ENCODE measurements at places on chromosomes 13 and 19.

DNA sequence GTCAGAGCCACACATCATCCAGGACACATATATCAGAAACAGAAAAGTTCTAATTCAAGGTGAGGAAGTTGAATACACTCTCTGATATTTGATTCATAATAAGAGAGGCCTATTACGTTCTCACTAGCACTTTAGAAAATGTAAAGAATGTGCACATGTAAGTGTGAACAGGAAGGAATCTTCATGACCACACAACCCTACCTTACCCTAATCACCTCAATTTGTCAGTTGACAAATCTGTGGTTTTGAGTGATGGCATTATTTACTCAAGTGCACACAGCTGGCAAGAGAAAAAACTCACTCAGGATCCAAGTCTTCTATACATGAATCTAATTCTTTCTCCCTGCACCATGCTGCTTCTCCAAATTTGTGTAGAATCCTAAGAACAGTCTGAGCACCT, 445.8 kb downstream of the SUCLA2 start:
- no peak for DNase-seq

DNA sequence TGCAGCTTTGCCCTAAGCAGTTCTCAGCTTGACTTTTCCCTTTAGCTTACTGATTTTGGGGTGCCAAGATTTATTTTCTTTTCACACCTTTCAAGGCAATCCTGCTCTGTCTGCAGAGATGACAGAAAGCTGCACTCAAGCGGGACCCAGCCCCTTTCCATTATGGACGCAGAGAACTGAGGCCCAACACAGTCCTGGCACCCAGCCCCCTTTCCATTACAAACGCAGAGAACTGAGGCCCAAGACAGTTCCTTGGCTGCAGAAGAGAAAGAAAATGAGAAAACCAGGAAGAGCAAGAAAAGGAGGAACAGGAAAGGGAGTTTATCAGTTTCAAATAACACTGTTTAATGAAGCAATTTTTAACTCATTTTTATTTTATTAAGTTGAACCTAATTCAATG, 36.8 kb upstream of the ATP11A start:
- DNase-seq, result no peak

GRCh38 chr19:49920624-49921363, 8.2 kb upstream of the ATF5 start:
- no peak for DNase-seq

DNA sequence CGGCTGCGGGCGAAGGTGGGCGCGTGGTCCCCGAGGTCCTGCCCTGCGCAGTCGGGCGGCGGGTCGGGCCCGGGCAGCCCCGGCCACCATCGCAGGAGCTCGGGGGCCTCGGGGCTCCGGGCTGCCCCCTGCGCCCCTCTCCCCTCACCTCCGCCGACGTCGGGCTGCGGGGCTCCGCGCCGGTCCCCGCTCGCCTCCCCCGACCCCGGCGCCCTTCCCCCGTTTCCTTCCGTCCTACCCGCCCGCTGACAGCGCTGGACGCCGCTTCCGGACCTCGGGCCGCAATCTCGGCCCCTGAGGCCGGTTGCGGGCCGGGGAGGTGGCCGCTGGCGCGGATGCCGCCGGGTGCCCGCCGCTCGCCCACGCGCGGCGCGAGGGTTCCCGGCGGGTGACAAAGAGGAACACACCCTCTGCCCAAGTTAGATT, 720 bp downstream of the FARP1 start:
- no peak for DNase-seq

GRCh38 chr19:36215276-36216123, 594 bp downstream of the ZNF146 start:
- DNase-seq, result peak; percentile 52
